ENCODE measurements at places on chromosomes 7 and 10.

- DNase-seq: no peak
These were observed 95.3 kb downstream of the SEC61G start for GRCh38 chr7:54663603-54664234.

- no peak for DNase-seq
These were observed 1.5 kb upstream of the INSIG1 start for GRCh38 chr7:155296006-155296787.

GRCh38 chr10:44682507-44682906 is 228.6 kb upstream of the TMEM72 start:
- no peak for DNase-seq

GRCh38 chr7:126026421-126027088 is 1096.9 kb upstream of the POT1 start:
- no peak for DNase-seq

GRCh38 chr7:88614736-88615135 is 144.8 kb upstream of the ZNF804B start:
- no peak for DNase-seq
